ENCODE measurements at places on chromosomes 1 and 21.

DNA sequence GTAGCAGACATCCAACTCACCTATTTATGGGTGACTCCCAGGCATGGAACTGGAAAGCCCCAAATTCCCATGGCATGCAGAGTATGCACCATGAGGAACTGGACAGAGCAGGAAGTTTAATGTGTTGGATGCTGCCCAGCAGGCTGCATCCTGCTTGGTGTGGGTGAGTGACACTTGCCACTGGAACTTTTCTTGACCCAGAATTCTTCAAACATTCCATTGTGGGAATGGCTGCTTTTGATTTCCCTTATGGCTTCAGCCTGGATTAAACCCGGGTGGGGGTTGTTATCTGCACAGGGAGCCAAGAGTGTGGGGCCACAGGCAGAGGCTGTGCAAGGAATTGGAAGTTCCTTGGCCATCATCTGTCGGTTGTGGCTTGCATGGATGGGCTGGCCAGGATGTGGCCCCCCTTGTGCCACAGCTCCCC, 26.9 kb upstream of the BACE2 start:
- DNase-seq = no peak

- DNase-seq = no peak
Observed at GRCh38 chr1:242467556-242468145, 56.8 kb downstream of the PLD5 start.

GRCh38 chr1:71089536-71090270, 8.9 kb upstream of the ZRANB2 start:
- no peak for DNase-seq

DNA sequence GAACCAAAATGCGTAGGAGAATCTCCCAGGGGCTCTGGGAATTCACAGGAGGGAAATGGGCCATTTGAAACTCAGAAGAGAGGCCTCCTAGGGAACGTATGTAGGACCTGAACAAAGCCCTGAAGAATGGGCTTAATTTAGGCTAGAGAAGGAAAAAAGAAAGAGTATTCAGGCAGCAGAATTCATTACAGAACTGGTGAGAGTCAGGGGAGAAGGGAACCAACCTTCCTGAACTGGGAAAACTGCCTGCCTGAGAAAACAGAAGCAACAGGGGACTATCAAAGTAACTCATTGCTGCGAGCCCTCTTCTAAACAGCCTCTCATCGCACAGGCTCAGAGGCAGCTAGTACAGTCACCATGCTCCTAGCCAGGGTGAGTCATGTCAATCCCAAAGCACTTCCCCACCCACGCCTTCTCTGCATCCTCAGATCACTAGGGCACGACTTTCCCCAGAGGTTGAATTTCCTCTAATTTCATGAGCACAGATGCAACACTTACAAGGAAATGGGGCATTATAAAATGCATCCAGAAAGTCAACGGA, 98.1 kb downstream of the ADSS2 start:
- DNase-seq = no peak

- no peak for DNase-seq
Observed at GRCh38 chr1:199202331-199202730, 563.5 kb downstream of the PTPRC start.

- DNase-seq = no peak
Observed at GRCh38 chr1:6033986-6034749, 11.5 kb upstream of the KCNAB2 start.

GRCh38 chr1:222464841-222465210, 83.1 kb downstream of the HHIPL2 start:
- DNase-seq = peak; percentile 46

DNA sequence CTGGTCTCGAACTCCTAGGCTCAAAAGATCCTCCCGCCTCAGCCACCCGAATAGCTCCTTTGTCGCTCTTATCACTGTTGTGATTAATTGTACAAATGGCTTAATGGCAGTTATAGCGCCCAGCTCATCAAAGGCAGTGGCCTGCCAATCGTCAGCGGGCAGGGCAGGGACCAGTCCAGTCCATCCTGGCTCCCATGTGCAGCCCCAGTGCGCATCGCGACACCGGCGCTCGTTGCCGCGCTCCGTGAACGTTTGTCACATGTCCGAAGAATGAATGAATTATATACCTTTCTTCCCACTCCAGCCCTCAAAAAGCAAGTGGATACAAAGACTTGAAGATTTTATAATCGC, 18.4 kb downstream of the MTX1 start:
- no peak for DNase-seq

GRCh38 chr1:34455121-34455520, 278.4 kb downstream of the C1orf94 start:
- no peak for DNase-seq

- DNase-seq = no peak
Observed at GRCh38 chr1:175287849-175288248, 95.3 kb upstream of the KIAA0040 start.

- no peak for DNase-seq
Observed at GRCh38 chr1:2235300-2235998, 7.3 kb downstream of the SKI start.

- no peak for DNase-seq
Observed at GRCh38 chr1:233240829-233241682, 54.5 kb downstream of the PCNX2 start.

- no peak for DNase-seq
Observed at GRCh38 chr1:116415699-116416533, 42.9 kb downstream of the ATP1A1 start.

DNA sequence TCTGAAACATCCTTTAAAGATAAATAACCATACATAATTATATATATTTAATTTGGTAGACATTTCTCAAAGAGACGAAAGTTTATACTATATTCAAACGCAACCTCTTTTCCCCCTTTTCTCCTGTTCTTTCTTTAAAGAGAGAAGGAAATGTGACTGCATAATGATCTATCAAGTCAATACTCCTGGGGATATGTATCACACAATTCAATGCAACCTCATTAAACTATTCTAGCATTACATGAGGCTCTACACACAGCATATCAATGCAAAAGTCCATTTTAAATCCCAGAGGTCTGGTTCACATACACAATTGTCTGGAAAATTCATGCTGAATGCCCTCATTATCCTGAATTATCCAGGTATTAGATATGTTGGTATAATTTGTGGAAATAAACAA, 330.7 kb downstream of the LMX1A start:
- no peak for DNase-seq

DNA sequence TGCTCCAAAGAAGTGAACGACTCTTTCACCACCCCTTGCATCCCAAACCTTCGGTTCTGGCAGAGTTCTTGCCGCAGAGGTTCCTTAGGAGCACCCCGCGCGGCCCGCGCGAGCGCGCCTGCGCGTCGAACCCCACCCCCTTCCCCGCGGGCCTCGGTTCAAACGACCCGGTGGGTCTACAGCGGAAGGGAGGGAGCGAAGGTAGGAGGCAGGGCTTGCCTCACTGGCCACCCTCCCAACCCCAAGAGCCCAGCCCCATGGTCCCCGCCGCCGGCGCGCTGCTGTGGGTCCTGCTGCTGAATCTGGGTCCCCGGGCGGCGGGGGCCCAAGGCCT, at the start of gene C1orf56:
TSS of gene C1orf56 (plus strand) at position 161 of the 334 bp plus-strand sequence. CDS start at position 258, 97 bp downstream.
- peak; percentile 56 for DNase-seq

GRCh38 chr1:150567717-150568593, 11.5 kb downstream of the MCL1 start:
- DNase-seq = no peak

DNA sequence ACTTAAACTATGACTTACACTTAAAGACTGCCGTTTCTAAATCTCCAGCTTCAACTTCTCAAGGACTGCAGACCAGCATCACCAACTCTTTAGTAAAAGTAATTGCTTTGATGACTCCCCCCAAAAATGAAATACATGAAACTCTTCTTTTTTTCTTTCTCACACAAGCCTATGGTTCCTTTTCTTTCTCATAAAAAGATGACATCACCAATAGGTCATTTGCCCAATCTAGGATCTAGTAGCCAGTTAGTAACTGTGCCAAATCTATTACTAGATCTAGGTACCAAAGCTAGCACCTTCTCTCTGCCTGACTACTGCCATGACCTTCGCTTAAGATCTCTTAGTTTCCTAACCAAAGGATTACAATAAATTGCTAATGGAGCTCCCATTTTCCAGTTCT, 1266.0 kb upstream of the ADGRL4 start:
- DNase-seq = no peak

DNA sequence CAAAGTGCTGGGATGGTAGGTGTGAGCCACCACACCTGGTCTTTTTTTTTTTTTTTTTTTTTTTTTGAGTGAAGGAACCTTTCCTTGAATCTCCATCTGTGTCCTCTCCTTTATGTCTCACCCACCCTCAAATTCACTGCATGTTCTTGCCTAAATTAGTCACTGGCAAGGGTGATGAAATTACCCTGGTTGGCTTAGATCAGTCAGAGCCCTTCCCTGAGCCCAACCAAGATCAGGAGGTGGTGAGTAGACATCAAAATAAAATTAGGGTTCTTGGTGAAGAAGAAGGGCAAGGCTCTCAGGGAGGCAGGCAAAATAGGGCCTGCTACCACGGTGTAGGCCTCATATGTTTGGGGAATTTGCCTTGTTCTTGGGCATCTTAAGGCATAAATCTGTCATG, 5.3 kb upstream of the TNN start:
- DNase-seq = no peak

DNA sequence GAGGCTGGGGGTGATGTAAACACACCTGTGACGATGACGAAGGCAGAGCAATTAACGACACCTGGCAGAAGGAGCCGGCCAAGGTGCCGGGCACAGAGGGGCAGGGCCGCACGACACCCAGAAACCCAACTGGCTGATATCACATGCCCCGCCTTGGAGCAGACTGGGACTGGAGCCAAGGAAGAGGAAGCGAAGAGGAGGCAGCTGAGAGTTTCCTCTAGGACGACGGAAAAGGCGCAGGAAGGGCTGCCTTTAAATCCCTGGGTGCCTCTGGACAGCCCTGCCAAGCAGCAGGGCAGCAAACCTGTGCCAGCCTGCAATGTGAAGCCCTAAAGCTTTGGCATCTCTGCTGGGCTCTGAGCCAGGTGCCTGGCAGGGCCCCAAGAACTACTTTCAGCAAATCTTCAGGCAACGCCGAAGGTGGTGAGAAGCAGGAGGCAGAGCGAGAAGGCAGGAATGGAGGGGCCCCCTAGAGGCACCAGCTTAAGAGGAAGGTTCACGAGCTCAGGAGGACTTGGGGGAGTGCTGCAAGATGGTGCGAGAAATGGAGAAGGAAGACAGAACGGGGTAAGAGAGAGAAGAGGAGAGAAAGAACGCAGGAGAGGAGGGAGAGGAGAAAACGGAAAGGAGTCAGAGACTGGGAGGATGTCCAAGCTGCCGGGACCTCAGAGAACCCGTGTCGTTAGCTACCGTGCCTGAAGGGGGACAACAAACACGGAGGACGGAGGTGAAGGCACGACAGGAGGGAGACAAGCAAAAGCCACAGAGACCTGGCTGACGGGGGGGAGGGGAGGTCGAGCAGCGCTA, 25.3 kb upstream of the PEF1 start:
- DNase-seq = no peak

DNA sequence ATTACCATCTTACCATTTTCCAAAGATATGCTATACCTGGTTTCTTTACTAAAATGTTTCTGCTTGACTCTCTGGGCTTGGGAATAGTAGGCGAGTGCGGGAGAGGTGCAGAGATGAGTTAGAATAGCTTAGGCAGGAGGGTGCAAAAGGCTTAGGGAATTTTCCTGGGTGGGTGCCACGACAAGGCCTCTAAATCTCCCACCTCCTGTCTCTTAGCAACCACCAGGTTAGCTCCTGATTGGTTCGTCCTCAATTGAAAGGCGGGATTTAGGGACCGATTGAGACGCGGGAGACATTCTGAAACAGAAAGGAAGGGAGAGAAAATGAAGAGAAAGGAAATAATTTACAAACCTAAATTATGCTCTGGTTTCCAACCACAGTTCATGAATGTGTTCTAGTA, 3.1 kb downstream of the ACKR1 start:
- DNase-seq = no peak

- no peak for DNase-seq
Observed at GRCh38 chr1:82795508-82796149, 994.9 kb downstream of the ADGRL2 start.

- no peak for DNase-seq
Observed at GRCh38 chr1:201085902-201086735, 26.1 kb downstream of the CACNA1S start.

GRCh38 chr1:2447276-2448097, 28.6 kb upstream of the PLCH2 start:
- DNase-seq = no peak

DNA sequence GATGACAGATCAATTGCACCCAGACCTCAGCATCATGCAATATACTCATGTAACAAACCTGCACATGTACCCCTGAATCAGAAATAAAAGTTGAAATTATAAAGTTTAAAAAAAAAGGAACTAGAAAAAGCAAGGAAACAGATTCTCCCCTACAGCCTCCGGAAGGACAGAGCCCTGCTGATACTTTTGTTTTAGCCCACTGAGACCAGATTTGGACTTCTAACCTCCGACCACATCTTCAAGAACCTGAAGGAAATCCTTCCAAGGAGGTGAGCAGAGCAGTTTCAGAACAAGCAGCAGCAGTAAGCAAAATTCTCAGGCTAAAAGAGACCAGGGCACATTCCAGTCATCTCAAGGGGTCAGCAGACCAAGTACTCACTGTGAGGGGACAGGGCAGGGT, 54.5 kb downstream of the TM2D1 start:
- DNase-seq = no peak

DNA sequence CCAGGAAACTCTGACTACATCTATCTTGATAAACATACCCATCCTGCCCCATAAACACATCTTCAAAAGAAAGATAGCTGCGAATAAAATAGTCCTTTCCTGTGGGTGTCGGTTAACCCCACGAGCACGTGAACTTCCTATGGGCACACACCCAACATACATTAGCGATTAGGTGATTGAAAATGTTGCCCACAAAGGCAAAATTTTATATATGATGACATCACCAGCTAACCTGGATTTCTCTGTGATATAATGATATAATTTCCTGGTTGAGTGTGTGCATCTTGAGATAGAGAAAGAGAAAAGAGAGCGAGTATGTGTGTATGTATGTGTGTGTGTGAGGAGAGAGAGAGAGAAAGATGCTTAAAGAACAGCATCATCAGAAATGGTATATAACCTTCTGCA, 296.1 kb downstream of the PTPRC start:
- no peak for DNase-seq

DNA sequence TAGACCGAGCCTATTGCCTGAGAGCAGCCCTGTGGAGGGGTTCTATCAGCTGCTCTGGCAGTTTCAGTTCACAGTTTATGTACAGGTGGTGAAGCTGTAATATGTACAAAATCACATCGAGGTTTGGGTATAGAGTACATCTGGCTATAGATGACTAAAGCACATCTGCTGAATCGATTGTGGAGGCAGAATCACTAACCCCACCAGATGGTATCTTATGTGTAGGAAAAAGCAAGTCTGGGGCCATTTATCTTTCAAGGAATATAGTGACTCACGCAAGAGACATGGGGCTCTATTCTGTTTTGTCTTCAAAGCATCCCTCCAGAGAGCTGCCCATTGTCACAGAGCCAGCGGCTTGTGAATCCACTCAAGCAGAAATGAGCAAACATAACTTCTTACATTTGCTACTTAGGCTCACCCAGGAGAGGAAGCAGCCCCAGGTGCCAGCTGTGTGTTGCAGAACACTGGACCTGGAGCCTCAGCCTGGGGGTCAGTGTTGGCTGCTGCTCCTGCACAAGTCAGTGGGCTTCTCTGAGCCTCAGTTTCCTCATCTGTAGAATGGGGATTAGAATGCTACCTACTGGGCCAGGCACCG, 21.3 kb downstream of the MIIP start:
- no peak for DNase-seq

Data from activated B cell treated with CpG ODN at 0.5 μM for 24 hours (primary cell).